Esophagus mucosa (tissue), 1 donor: ENCODE measurements at places on chromosomes 7 and 10. TPM values are rescaled to one million over a fixed set of nuclear protein-coding genes. Genes with fewer than 3 reads are reported as not detected.

The GPR22 gene
- total RNA-seq = not detected

The MINPP1 gene
- total RNA-seq = 3.9 TPM

The ACTL6B gene
- total RNA-seq = not detected

The AKR1C8 gene
- not detected for total RNA-seq

The CHCHD1 gene
- total RNA-seq = 23.5 TPM

The HDAC9 gene
- 2.4 TPM for total RNA-seq

The C1GALT1 gene
- 33.7 TPM for total RNA-seq

GRCh38 chr7:141039376-141039775 lies 24.6 kb upstream of the MRPS33 start:
- no peak for ATAC-seq

GRCh38 chr7:134108802-134109201 lies 18.3 kb upstream of the LRGUK start:
- ATAC-seq = no peak

DNA sequence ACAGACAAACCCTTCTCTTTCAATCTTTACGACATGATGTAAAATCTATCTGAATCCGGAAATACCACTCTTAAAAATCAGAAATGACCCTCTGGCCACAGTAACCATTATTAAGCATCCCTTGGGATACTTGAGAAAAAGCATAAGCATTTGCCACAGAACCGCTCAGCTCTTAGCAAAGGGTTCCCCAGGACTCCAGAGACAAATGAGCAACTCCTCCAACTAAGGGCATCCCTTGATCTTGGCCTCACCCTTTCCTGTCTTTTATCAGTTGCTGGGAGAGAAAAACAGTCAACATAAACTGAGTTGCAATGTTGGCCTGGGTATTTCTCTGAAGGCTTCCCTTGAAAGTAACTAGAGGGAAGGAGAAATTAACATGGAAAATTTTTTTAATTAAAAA lies 3.5 kb downstream of the PDLIM1 start:
- no peak for ATAC-seq

- peak; percentile 38 for ATAC-seq
Measured at GRCh38 chr7:118839515-118839914, 615.0 kb downstream of the ANKRD7 start.

DNA sequence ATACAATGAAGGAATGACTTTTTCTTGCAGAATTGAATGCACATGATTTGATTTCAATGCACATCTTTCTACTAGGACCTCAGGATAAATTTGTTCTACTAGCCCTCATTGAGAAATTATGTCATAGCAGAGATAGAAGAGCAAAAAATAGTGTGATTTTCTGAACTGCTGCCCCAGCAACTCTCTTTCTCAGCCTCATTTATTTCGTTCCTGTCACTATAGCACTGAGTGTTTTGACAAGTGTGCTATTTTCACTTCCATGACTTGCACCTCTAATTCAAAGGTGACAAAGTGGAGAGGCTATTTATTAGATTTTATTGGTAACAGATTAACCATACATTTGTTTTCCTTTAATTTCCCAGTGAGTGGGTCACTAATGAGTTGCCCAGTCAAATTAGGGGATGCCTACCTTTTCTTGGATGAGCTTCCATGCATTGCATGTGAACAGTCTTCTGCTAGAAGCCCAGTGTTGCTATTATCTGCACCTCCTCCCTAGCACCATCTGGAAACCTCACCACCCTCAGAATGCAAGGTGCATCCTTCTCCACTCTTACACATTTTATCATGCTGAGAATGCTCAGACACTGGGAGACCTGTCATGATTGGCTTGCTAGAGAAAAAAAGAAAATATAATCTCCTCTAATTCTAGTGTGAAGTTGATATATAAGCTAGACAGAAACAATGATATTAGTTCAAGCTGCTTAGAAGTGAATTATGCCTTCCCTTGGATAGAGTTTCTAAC lies 119.6 kb upstream of the CTTNBP2 start:
- no peak for ATAC-seq

DNA sequence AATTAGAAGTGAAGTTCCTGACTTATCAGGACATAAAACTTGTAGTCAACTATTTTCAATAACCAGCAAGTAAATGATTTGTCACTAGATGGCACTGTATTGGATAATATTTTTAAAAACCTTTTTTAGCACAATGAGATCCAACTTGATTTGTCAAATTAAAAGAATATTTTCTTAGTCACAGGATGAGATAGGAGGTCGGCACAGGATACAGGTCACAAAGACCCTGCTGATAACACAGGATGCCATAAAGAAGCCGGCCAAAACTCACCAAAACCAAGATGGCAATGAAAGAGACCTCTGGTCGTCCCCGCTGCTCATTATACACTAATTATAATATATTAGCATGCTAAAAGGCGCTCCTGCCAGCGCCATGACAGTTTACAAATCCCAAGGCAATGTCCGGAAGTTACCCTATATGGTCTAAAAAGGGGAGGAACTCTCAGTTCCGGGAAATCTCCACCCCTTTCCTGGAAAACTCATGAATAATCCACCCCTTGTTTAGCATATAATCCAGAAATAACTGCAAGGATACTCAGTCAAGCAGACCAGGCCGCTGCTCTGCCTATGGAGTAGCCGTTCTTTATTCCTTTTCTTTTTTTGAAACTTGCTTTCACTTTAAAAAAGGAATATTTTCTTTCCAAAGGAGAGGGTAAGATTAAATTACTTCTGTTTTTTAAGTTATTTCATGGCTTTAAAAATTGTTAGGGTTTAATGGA lies 255.7 kb upstream of the MKLN1 start:
- ATAC-seq = peak; percentile 85

DNA sequence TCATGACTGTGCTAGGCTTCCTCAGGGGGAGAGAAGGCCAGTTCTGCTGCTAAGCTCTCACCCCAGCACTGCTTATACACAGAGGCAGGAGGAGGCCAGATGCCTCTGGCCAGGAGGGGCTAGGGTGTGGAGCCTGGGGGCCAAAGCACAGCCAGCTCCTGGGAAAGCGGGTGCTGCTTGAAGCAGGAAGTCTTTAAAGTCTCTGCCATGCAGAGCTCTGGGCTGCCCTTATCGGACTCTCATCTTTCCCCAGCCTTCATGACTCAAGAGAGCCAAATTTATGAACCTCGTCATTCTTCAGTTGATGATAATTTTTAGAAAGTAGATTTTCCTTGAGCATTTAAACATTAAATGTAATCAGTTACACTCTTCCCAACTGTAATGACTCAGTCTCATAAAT lies 11.2 kb upstream of the TSPAN14 start:
- ATAC-seq = no peak

GRCh38 chr7:92830532-92831110 lies 5.8 kb downstream of the CDK6 start:
- ATAC-seq = no peak

- no peak for ATAC-seq
Measured at GRCh38 chr7:113256883-113257531, 138.7 kb upstream of the SMIM30 start.

- peak; percentile 62 for ATAC-seq
Measured at GRCh38 chr7:51062222-51062987, 254.2 kb downstream of the COBL start.

DNA sequence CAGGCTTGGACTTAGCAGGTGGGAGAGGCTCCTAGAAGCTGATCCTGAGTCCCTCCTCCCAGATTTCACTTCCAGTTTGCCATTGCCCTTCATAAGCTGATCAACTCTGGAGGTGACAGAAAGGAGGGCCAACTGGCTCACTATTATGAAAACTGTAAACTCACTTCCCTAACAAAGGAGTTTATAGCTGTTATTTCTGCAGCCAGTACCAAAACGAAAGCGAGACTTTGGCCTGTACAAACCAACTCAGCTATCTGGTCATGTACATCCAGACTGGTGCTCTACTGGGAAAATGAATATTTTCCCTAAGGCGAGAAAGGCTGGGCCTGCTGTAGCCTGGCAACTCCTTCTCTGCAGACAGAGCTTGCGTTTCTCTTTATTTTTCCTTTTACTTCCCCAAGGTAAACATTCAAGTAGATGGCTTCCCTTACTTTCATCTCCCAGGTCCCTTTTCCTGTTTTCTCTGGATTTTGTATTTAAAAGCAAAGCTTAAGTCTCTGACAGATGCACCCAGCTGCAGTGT lies 54.7 kb downstream of the GALNT17 start:
- ATAC-seq = no peak

GRCh38 chr10:111390813-111391563 lies 314.2 kb downstream of the ADRA2A start:
- ATAC-seq = no peak

DNA sequence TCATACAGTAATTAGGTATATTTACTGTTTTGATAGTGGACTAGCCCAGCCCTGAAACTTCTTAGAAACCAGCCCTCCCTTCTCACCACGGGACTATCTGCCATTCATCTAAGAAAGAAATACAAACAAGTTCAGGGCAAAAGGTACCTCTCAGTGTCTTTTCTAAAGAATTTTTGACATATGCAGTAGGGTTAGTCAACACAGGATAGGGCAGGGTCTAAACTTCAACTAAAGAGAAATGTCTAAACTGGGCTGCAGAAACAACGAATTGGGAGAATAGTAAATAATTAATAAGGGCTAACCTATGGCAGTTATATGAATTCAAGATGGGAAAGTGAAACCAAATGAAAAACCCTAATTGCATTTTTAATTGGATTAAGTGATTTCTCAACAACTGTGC lies 496.6 kb downstream of the INHBA start:
- no peak for ATAC-seq

- peak; percentile 17 for ATAC-seq
Measured at GRCh38 chr10:101903827-101904550, 60.4 kb upstream of the KCNIP2 start.

DNA sequence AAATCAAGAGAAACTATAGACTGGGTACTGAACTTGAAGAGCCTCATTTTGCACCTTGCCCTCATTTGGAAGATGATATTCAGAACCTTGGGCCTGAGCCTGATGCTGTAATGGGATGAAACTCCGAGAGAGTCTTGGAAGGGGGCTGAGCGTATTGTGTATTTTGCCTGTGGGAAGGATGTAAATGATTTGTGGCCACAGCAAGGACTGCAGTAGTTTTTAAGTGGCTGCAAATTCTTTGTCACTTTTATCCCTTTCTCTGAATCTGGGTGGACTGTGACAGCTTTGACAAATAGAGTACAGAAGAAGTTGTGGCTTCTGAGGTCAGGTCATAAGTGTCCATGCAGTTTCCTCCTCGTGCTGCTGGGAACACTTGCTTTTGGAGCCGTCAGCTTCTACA lies 221.2 kb downstream of the ADRA2A start:
- ATAC-seq = no peak
